ENCODE measurements at places on chromosomes 11 and 22.
A peak's percentile ranks its signal among the peaks of the same experiment; 100 is the strongest.

GRCh38 chr11:75481922-75482606 lies 43.7 kb downstream of the GDPD5 start:
- DNase-seq, result no peak

DNA sequence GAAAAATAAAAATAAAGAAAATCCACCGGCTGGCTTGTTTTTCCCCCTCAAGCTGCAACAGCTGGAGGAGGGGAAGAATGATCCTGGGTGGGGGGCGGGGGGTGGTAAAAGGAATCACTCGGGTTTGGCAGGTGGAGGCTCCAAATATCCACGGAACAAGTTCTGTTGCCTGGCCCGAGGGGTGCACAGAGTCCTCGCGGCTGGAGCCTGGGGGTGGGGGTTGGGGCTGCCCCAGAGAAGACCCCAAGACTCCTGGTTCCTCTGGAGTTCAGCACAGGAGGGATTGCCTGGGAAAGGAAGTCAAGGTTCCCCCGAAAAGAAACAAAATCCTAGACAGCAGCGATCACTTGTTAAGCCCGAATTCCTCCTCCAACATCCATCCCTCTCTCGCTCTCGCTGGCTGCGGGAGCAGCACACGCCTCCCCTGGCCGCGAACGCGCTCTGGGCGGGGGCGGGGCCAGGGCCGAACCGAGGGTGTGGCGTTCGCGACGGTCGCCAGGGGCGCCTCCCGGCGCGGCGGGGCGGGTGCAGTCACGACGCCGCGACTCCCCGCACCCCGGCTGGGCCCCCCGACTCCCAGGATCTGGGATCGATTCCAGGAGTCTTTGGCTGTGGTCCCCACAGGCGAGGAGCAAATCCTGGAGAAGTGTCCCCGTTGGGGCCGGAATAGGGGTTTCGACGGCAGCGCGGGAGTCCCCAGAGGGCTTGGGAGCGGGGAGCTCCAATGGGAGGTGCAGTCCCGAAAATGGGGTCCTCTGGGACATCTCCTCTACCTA lies at the start of gene KCNA4:
KCNA4 (minus strand) TSS at position 443 of the 776 bp plus-strand sequence. CDS start 4,352 bp downstream, outside the sequence.
- no peak for DNase-seq

- no peak for DNase-seq
Measured at GRCh38 chr11:57336111-57336666, 497 bp upstream of the SSRP1 start.

GRCh38 chr11:111229604-111230003 lies 15.9 kb upstream of the POU2AF2 start:
- no peak for DNase-seq

DNA sequence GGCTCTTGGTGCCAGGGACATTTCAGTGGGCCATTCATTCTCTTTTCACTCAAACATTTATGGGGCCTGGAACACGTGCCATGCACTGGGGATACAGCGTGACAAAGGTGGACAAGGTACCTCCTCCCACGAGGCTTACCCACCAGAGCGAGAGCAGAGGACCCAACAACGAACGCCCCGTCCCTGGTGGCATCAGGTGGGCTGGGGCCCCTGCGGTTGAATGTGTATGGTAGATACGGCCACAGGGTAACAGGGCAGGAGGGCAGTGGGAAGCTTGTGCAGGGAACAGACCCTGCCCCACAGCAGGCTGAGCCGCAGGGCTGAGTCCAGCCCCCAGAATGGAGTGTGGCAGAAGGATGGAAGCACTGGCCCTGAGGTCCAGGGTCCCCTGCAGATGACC lies 81.1 kb downstream of the LRRC32 start:
- DNase-seq, result no peak

DNA sequence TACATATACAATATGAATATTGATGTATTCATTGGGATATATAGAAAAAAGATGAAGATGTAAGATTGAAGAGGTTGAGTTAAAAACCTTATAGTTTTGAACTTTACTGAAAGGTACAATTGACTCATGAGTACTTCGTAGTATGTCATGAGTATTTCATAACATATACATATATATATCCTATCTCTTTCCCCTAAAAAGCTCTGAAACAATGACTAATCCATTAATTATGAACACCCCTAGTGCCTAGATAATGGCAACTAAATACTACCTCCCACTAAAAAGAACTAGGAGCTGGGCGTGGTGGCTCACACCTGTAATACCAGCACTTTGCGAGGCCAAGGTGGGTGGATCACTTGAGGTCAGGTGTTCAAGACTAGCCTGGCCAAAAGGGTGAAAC lies 31.5 kb downstream of the SLC35F2 start:
- no peak for DNase-seq

- DNase-seq, result no peak
Measured at GRCh38 chr11:93541884-93542810, 1.0 kb downstream of the SMCO4 start.

DNA sequence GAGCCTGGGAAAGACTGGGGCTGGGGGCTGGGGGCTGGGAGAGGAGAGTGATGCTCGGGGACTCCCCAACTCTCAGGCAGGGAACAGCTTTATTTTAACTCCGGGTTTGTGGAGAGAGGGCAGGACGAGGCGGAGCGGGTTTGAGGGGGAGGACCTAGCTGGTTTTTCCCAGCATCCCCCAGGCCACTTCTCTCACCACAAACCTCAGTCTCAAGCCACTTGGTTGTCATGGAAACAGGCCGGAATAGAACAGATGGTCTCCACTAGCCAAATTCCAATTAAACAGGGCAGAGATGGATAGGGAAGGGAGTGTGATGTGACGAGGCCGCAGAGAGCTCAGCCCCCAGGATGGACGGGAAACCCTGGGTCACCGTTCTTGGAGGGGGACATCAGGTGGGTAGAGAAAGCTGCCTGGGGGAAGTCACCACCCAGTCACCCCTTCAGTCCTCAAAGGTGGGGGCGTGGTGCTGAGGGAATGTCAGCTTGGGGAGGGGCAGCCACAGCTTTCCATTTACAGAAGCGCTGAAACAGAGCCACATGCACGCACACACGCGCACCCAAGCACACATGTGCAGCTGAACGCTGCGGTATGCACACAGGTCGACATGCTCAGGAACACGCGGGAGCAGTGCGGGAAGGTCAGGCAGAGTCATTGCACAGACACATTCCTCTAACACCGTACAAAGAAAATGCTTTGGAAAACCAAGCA lies 19.2 kb downstream of the NECTIN1 start:
- peak; percentile 47 for DNase-seq

- DNase-seq, result no peak
Measured at GRCh38 chr11:59028105-59028504, 58.0 kb upstream of the GLYATL1B start.

DNA sequence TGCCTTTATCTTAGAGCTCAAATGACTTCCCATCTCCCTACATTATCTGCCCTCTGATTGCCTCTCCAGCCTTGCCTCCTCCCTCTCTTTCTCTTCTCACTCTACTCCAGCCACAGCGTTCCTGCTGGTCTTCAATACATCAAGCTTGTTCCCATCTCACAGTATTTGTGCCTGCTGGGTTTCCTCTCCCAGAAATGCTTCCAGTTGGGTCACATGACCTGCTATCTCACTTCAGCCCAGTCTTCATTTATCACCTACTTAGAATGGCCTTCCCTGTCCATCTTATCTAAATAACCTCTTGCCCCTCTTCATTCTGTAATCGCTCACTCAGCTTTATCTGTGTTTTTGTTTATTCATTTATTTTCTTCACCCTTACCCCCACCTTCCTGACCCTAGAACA lies 61.8 kb upstream of the FAR1 start:
- no peak for DNase-seq

DNA sequence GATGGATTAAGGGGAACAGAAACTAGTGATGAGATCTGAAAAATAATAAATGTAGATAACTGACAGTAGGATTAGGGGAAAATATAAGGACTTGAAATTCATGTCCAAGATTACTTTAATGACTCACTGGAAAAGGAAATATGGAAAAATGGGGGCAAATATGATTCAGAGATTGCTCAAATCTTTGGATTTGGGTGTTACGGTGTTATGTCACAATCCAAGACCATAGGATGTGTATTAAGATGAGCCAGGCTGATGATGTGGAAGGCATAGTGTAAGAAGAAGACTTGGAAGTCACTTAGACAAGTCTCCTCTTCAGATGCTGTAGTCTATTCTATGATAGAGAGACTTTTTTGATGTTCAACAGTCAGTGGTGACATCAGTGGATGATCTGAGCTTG lies 323.7 kb downstream of the LUZP2 start:
- no peak for DNase-seq

DNA sequence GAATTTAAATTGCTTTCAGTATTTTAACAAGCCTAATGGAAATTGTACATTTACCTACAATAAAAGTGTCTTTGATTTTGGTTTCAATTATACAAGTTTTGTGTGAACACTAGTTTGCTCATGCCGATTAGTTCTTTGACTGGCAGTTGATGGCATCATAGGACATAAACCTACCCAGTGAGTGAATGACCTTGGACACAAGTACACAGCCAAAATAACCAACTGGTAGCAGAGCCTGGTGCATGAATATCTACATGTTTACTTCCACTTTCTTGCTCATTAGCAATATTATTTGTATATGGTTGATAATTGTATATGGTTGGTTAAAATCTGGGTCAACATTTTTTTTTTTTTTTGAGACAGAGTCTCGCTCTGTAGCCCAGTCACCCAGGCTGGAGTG lies 37.8 kb downstream of the STIM1 start:
- DNase-seq, result no peak

DNA sequence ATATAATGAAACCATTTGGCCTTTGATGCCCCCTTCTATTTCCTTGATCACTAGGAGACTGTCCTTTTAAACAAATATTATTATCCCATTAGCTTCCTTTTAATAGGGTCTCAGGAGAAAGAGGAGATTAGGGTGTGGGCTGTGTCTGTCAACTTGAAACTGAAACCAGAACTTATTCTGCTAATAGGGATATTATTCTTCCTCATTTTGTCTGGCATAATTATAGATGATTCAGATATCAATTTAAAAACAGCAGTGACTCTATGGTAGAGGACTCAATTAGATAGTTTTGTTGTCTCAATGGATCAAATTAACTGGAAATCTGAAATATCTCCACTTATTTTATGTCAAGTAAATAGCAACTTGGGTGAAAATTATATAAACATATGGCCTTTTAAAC lies 584.9 kb upstream of the CCDC90B start:
- DNase-seq, result no peak

- no peak for DNase-seq
Measured at GRCh38 chr11:62752994-62753735, 795 bp downstream of the ZBTB3 start.

GRCh38 chr11:121406291-121406690 lies 45.8 kb upstream of the SORL1 start:
- no peak for DNase-seq

DNA sequence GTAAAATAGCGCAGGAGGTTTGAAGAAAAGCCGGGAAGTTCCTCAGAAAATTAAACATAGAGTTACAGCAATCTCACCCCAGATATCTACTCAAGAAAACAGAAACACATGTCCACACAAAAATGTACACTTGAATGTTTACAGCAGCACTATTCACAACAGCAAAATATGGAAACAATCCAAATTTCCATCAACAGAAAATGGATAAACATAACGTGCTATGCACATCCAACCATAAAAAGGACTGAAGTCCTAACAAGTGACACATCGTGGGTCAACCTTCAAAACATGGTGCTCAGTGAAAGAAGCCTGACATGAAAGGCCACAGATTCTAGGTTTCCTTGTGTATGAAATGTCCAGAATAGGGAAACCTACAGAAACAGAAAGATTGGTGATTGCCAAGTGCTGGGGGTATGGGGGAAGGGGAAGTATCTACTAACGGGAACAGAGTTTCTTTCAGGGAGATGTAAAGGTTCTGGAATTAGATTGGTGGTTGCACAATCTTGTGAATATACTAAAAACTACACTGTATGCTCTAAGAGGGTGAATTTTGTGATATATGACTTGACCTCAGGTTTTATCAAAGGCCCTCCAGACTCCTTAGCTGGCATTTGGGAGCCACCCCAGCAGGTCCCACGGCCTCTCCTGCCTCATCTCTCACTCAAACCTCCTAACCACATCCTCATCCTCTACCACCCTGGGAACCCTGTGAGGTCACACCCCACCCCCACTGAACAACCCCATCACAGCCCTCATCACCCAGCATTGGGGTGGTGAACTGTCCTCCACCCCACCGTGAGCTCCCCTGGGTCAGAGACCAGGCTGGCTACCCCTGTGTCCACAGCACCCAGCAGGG lies 69.2 kb upstream of the PRR5 start:
- DNase-seq, result no peak

- DNase-seq, result no peak
Measured at GRCh38 chr11:17129003-17129402, 51.5 kb upstream of the RPS13 start.

DNA sequence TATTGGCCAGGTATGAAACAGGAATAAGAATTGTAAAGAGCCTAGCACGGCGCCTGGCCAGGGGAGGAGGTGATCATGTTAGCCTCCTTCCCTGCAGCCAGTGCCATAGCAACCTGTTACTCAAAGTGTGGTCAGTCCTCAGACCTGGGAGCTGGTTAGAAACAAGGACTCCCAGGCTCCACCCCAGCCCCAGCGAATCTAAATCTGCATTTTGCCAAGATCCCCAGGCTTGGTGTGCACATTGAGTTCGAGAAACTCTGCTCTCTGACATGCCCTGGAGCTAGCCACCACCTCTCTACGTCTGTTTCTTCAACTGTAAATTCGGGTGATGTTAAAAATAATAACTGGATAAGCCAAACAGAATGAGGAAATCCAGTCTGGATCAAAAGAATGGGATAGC lies 56.1 kb upstream of the ALX4 start:
- DNase-seq, result no peak

DNA sequence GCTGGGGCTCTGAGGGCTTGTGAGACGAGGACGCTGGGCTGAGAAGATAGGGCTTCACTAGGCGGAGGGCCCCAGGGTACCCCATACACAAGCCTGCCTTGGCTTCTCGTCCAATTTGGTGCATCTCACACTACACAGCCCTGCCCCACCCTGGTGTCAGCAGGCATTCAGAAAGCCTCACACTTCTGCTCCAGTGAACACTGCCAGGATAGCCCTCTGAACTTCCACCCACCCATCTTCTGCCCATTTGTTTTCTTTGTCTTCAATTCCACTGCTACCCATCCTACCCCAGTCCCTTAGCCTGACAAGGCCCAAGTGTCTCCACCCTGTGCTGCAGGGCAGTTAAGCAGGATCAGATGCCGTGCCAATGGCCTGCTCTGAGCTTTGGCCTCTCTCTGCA lies 1.9 kb upstream of the BUD13 start:
- no peak for DNase-seq

DNA sequence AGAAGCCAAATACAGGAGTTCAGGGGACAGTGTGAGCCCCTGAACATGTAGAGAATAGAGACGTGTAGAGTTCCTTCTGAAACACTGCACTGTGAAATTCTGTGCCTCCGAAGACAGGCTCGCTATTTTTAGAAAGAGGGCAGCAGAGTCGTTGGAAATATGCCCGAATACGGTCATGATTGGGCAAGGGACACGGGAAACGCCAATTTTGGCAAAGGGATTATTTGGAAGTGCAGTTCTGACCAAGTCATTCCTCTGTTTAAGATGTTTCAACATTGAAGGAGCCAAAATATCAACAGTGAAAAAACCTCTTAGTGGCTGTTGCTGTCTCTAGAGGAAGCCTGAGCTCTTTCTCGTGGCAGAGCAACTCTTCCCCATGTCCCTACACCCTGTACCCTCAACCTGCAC lies 9.5 kb upstream of the CBX6 start:
- DNase-seq, result no peak
